Activated naive CD8-positive, alpha-beta T cell treated with anti-CD3 and anti-CD28 coated beads, Interleukin-2, amount 10 ng/mL, durations not matched to agents 7 days and 5 days (primary cell): ENCODE measurements at places on chromosomes 1 and 21. TPM values are rescaled to one million over a fixed set of nuclear protein-coding genes. Genes with fewer than 3 reads are reported as not detected.

DNA sequence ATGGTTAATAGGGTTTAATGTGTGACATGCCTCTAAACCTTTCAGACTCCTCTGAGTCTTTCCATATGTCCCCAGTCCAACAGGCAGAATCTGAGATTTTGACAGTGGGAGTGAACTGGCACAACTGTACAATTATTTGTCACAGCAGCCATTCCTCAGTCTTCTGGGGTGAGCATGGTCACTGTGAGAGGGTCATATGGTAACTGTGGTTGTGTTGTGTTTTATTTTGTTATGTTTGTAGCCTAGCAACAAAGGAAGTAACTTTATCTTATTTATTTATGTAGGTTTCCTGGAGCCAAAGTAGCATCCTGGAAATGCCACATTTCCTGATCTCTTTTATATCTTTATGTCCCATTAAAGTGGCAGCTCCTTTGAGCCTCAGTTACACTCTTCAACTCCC is 1067.9 kb downstream of the TTLL7 start:
- no peak for DNase-seq

NBPF4 gene
- total RNA-seq = 0.11 TPM

- no peak for DNase-seq
Observed at GRCh38 chr1:12383786-12384185, 154.0 kb downstream of the VPS13D start.

- no peak for DNase-seq
Observed at GRCh38 chr1:39901464-39901713, 328 bp downstream of the MYCL start.

DNA sequence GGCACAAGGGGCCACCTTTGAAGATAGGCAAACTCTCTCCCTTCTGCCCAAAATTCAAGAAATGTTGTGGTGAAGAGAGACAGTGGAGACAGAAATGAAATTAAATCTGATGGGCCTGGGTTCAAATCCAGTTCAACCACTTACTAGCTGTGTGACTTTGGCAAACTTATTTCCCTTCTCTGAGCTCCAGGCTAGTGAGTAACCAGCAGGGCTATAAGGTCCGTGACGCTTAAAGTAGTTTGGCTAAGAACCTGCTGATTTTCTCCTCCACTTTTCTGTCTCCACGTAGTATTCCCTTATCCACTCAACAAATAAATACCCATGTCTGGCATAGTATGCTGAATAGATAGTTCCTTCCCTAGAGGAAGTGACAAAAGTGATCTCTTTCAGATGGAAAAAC is 1.9 kb downstream of the SLC2A1 start:
- no peak for DNase-seq
